ENCODE measurements at places on chromosomes 7 and 10.

GRCh38 chr7:17159500-17160037 is 138.9 kb upstream of the AHR start:
- DNase-seq: no peak

DNA sequence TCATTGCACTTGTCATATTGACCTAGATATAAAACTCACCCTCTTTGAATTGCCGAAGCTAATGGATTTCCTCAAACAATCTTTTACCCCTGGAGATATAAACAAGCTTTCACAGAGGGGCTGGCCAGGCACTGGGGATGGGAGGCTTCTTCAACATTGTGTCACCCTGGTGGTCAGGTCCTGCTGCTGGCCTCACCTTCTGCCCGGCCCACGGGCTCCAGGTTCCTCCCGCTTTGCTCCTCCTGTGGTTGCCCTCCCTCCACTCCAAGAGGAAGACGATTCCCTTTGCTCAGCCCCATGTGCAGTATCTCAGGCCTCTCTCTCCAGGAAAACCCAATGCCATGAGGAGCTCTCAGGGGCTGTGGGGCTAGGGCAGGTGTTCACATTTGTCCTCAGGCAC is 118.1 kb upstream of the ADCY1 start:
- no peak for DNase-seq

DNA sequence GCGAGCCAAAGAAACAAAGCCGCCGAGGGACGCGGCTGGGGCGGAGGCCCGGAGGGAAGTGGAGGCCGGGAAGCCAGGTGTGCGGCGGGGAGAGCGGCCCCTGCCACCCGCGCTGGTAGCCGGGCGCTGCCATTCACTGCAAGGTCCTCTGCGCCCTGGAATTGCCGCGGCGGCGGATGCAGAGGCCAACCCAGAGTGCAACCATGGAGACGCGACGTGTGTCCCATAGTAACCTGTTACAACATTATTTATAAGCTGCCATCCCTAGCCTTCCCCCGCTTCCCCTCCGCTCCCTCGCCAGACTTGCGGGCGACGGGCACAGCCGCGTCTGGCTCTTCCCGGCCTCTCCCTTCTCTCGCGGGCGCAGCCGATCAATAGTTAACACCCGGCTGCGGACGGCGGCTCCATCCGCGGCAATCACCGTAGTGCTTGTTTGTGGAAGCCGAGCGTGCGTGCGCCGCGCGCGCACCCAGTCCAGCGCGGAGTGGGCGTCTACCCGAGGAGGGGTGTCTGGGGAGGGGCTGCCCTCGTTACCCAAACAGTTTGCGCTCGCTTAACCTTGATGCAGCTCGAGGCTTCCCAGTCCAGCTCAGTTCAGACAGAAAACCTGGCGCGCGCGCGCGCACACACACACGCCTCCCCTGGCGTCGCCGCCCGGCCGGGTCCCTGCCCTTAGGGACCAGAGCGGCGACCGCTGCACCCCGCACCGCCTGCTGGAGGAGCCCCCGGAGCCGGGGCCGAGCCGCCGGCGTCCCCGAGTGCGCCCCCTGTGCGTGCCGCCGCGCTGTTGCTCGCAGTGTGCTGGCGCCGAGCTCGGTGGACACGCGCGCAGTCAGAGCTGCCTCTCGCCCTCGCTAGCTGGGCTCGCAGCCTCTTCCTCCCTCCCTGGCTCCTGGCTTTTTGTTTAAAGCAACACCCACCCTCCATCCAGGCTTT is 165.4 kb upstream of the DPP6 start:
- DNase-seq: peak; percentile 25

DNA sequence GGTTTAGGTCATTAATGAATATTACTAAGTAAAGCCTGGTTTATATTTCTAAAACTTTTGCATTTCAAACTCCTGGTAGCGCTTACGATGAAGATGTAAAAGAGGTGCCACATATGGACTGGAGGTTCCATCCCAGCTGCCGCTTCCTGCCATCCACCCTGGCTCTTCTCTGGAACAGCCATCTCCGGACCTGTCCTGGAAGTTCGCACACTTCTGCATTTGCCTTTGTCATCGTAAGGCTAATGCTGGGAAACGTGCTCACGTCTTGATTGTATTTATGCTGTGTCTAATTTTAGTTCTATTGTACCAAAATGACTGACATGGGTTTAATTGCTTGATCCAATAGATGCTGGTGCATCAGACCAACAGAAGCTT is 103.1 kb downstream of the HIPK2 start:
- no peak for DNase-seq

GRCh38 chr10:127148933-127149220 is 47.5 kb downstream of the INSYN2A start:
- DNase-seq: no peak

GRCh38 chr7:44122529-44122928 is 819 bp downstream of the POLD2 start:
- no peak for DNase-seq

All from ELF-1 (cell line).